NCI-H1436 treated with DMSO at 0.1 percent for 48 hours (cell line): ENCODE measurements at places on chromosomes 5 and 9.

DNA sequence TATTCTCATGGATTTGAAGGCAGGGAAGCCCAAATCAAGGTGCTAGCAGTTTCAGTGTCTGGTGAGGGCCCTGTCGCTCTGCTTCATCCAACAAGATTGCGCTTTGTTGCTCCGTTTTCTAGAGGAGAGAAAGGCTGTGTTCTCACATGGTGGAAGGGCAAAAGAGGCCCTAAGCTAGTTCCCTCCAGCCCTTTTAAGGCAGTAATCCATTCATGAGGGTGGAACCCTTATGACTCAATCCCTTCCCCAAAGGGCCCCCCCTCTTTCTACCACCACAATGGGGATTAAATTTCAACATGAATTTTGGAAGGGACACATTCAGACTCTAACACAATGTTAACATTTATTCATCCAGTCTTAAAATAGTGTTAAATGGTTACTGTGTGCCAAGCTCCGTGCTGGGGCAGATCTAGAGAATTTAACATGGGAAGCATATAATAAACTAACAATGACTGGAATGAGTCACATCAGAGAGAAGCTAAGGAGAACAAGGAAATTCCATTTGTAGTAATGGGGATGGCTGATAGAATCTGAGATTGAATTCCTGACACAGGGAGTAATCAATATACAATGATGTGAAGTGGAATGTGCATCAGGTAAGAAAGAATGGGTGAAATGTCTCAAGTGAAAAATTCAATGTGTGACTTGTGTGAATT is 382.8 kb upstream of the ZNF608 start:
- no peak for DNase-seq

DNA sequence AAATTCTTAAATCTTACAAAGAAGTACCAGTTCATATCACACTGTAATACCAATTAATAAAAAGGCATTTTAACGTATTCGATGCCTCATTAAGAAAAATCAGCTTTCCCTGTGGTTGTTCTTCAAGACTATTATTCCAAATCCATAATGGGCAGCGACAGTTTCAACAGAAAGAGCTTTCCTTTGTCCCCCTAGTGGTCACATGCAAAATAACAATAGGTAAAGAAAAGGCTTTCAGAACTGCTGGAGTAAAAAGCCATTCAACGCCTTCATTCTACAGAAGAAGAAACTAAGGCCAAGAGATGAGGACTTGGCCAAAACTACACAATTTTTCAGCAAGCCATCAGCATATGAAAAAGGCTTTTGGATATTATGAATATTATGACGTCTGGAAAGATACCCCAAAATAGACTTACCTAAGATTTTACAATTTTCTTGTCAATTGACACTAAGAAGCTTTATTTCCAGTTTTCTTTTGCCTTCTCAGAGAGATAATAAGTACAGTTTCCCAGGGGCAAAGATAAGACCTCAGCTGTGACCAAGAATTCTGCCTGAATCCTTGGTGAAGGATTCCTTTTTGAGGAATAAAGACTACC is 6.7 kb upstream of the CDH6 start:
- DNase-seq, result no peak

GRCh38 chr9:120978987-120979386 is 52.4 kb upstream of the TRAF1 start:
- DNase-seq, result no peak

DNA sequence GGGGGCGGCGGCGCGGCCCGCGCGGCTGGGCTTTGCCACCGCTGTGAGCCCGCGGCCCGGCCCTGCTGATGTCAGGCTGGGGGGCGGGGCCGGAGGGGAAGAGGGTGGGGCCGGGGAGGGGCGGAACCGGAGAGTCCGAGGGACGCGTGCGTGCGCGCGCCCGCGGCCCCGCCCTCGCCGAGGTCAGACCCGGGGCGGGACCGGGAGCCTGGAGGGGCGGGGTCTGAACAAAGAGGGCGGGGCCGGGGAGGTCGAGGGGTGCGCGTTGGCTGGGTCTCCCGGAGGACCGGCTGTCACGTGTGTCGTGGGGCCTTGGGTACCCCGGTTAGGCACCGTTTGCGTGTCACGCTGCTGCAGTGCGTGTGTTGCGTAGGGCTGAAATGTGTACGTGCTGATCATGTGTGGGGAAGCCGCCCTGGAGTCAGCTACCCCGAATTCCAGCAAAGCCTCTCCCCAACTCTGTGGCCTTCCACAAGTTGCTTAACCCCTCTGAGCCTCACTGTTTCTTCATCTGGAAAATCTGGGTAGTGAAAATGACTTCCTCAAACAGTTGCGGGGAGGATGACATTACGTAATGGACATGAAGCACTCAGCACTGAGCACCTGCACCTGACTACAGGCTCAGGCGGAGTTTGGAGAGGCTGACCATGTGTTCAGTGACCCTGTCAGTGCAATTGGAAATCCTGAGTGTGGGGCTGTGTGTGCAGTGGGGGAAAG is at the start of gene RALGDS:
Gene RALGDS (minus strand): TSS at position 43 of the 717 bp plus-strand sequence. CDS start 86 bp downstream, outside the sequence.
- DNase-seq, result peak; percentile 7

DNA sequence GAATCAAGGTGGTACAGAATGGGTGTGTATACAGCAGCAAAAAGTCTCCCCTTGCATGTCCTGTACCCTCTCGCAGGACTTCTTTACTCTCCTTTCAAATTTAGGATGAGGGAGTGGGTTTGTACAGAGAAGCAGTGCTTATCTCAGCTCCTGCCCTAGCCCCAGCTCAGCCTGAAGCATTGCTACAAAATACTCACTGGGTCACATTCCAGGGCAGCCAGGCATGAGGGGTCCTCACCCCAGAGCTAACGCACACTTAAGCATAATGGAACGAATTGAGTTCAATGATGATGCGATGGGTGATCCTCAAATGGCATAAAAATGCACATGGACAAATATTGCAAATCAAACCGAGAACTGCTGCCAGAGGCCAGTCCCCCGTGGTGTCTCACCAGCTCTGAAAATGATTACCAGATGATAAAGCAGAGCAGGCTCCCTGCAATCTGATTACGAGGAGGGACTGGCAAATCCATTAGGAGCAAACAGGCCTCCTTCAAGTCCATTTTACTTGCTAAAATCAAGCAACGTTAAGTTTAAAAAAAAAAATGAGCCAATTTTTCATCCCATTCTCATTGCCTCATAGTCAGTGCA is 231.6 kb upstream of the TAS2R1 start:
- DNase-seq, result no peak

DNA sequence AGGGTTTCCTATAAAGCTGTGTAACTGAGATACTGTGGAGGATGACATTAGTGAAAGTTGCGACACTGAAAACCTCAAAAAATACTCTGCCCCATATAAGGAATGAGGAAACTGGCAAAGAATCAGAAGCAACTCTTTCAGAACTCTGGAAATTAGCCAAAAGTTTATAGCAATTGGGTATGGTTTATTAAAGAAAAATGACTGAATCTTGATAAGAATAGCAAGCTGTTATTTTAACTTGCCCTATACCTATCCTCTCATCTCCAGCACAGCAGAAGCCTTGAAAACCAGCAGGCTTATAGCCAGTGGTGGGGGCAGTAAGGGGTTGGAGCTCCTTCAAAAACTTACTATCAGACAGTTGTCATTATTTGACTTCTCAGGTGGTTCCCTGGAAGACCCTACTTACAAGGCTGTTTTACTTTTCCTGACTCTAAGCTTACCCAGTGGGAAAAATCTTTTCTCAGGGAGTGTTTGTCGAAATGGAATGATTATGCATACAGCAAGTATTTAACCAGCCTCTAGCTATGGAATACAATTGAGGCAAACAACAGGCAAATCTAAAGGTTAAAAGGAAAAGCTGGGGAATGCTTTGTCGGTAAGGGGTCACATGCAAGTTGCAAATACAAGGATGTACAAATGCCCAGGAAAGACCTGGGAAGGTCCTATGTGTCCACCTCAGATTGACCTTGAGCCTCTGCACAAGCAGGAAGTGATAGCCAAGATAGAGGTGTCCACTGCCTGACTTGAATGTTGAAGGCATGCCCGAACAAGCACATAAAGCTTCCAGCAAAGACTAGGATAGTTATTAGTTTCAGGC is 21.0 kb upstream of the FAM151B start:
- no peak for DNase-seq

DNA sequence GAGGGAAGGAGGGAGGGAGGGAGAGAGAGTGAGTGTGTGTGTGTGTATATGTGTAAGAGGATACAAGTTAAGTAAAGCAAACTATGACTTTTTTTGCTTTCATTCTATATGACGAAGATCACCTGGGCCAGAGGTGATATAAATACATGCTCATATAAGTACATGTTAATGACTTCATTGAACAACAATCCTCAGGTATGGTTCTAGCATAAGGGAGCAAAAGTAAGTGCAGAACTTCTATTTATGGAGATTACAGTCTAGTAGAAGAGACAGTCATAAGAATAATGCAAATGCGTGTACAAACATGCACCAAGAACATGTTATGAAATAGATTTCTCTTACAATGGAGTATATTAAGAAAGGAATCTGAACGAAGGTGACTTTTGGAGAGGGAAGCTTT is 1804.0 kb downstream of the MAT2B start:
- no peak for DNase-seq

DNA sequence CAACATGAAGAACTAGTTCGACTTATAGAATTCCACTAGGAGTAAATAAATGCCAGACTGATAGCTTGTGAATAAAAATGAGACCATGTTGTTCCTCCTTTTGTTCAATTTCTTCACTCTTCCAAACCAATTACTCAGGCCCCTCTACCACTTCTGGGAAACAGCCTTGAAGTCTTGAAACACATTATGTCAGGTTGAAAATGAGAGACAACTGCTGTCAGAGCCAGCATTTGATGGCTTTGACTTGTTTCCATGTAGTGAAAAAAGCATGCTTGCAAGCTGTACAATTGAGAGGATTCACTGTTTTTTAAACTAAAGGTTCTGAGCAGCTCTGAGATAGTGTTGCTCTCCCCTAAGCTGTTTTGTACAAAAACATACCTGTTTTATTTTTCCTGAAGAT is 337.1 kb upstream of the SGCD start:
- DNase-seq, result no peak

- DNase-seq, result no peak
Observed at GRCh38 chr9:87640385-87640795, 85.5 kb upstream of the CTSL start.

GRCh38 chr5:54469622-54470021 is 14.1 kb downstream of the HSPB3 start:
- DNase-seq, result no peak

GRCh38 chr5:33482335-33482734 is 41.6 kb downstream of the TARS1 start:
- peak; percentile 14 for DNase-seq

- no peak for DNase-seq
Observed at GRCh38 chr9:108859459-108860114, 2.5 kb upstream of the ACTL7A start.

DNA sequence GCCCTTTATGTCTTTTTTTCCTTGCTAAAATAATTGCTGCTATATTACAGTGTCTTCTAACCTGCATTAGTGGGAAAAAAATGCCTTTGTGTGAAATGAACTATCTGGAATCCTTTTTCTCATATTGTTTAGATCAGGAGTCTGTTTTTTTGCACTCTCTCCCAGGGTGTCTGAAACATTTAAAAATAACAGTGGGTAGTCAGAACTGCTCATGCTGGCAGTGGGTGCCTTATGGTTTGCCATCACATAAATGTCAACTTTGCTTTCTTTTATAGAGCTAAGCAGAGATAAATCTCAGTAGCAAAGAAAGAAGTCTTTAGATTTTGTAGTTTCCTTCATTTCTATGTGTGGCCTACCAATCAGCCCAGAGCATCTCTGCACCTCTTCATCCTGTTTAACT is 347.8 kb upstream of the RGMB start:
- DNase-seq, result no peak

- no peak for DNase-seq
Observed at GRCh38 chr9:133709015-133709611, 29.0 kb downstream of the SARDH start.

GRCh38 chr5:179731791-179732411 is 721 bp upstream of the MAML1 start:
- DNase-seq, result no peak

- peak; percentile 80 for DNase-seq
Observed at GRCh38 chr5:107805824-107806223, 135.1 kb upstream of the EFNA5 start.

DNA sequence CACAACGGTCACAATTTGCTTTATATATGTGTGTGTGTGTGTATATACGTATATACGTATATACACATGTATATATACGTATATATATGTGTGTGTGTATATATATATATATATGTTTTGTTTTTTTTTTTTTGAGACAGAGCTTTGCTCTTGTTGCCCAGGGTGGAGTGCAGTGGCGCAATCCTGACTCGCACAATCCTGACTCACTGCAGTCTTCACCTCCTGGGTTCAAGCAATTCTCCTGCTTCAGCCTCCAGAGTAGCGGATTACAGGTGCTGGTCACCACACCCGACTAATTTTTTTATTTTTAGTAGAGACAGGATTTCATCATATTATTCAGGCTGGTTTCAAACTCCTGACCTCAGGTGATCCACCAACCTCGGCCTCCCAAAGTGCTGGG is 3.1 kb downstream of the RNF38 start:
- no peak for DNase-seq

DNA sequence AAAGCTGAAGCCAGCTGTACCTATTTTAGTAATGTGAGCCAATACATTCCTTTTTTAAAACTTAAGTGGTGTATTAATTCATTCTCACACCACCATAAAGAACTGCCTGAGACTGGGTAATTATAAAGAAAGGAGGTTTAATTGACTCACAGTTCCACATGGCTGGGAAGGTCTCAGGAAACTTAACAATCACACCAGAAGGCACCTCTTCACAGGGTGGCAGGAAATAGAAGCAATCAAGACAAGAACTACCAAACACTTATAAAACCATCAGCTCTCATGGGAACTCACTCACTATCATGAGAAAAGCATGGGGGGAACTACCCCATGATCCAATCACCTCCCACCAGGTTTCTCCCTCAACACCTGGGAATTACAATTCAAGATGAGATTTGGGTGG is 21.0 kb downstream of the ESM1 start:
- no peak for DNase-seq

GRCh38 chr5:10695055-10695649 is 65.9 kb downstream of the DAP start:
- DNase-seq, result no peak

DNA sequence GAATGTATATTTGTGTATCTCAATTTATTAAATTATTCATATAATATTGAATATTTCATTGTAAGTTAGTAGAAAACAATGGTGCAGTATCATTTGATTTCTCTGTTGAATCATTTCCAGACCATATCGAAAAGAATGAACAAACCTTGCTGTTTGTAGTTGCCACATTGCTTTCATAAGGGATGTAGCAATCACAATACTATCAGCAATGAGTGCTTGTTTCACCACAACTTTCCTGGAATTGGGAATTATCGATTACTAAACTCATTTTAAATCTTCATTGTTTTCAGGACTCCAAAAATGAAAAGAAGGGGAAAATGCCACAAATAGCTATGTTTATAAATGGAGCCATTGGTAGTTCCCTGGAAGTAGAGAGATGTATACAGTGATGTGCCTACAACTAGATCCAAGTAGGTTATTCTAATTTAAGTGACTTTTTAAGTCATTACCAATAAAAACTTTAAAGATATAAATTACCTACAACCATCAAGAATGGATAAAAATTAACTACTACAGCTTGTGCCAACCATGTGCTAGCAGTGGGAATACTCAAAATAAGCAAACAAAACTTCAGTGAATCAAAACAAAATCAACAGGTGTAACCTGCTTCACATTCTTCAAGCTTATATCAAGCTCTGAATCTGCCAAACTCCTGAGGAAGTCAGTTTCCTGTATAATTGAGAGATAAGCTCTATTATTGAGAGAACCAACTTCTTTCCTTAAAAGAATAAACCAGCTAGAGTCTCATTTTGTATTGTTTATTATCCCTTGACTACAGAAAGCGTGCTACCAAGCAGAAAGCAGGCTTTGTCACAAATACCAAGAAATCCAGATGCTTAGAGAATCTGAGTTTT is 358.6 kb downstream of the ADGRV1 start:
- DNase-seq, result no peak
